ENCODE measurements at places on chromosomes 5 and 9.

- no peak for DNase-seq
Observed at GRCh38 chr5:109038209-109038840, 290.6 kb downstream of the FER start.

DNA sequence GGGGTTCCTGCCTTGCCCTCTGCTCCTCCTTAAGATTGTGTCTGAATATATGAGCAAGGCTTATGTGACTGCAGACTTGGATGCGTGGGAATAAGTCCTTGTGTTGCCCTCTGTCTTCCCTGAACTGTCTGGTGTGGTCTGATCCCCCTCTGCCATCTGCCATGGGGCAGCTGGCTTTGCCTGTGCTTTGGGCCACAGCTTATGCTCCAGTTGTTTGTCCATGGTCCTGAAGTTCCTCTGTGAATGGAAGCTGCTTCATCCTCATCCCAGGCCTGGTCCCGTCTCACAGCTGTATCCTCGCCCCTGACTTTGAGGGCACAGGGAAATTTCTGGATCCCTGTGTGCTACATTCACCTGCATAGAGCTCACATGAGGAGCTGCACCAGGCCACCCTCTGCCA lies 14.7 kb downstream of the IL31RA start:
- DNase-seq: no peak

GRCh38 chr5:181134259-181134658 lies 3.3 kb upstream of the OR2V1 start:
- no peak for DNase-seq

- DNase-seq: no peak
Observed at GRCh38 chr5:7886849-7887475, 18.0 kb downstream of the MTRR start.

DNA sequence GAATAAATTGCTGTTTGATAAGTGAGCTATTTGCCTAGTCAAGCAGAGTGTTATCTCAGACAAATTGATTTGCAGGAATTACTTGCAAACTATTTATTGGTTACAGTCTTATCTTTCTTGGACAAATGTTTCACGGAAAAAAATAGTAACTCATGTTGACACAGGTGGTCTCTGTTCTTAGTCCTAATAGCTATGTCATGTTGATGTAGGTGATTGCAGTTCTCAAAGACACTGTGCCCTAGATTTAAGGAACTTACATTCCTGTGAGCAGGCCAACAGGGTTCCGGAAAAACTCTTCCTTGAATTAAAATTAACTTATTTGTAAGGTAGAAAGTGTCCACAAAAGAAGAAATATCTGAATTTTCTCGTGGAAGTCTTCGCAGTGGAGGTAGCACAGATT lies 109.6 kb upstream of the SLCO6A1 start:
- no peak for DNase-seq

DNA sequence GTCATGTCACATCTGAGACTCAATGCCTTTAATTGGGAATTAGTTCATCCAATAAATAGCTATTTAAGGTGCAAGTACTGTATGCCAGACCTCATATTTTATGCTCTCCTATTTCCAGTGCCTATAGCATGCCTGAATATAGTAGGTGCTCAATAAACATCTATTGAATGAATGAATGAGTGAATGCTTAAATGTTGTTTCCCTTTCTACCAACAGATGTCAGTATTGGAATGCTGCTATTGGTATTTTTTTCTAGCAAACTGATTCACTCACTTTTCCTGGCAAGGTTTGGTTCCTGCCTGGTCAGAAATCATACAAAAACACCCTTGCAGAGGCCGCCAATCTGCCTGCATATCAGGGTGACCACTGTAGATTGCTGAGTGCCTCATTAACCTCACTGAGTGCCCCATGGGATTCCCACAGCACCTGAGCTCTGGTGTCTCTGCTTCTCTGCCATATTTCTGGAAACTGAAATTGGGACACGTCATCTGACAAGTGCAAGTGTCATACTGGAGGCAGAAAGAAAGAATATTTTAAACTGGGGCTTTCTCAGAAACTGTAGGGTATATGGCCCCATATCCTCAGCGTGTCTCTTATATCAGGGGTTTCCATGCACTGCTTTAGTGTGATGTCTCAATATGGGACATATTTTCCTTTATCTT lies 359.7 kb downstream of the TRIM32 start:
- DNase-seq: no peak

All from NCI-H1417 treated with DMSO at 0.1 percent for 48 hours (cell line).